CD4-positive, alpha-beta T cell treated with Interleukin-4 for 1 hour (primary cell): ENCODE measurements at places on chromosomes 1 and 21.

DNA sequence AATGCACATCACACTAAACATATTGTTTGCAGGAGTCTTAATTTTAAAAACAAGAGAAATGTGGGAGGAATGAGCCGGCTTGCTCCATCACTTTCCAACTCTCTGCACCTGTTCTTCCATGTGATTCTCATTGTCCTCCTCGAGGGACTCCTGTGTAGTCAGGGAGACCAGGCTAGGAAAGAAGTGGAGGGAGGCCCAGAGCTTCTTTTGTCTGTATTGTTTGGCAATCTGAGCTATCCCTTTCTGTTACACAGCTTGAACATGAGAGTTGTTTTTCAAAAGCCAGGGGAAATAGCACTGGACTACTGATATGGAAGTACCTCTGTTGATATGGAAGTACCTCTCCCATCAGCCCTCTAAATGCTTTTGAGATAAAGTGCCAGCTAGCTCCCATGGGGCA lies 18.8 kb upstream of the LRRC8D start:
- DNase-seq = no peak

DNA sequence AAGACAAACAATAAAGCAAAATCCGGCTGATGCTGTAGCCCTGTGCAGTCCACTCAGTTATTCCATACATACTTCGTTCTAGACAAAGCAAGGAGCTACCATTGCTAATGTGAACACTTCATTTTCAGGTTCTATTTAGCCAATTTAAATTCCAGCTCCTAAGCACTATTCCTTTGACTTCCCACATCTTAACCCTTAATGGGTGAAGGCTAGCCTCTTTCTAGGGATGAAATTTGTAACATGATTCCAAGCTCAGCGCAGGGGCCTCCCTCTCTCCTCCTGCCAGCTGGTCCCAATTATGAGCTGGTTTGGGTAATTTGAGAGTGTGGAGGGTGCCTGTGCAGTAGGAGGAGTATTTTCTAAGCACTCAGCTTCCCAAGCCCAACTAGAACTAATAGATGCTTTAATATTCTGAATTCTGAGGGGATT lies 53.9 kb upstream of the PTGFRN start:
- DNase-seq = no peak

DNA sequence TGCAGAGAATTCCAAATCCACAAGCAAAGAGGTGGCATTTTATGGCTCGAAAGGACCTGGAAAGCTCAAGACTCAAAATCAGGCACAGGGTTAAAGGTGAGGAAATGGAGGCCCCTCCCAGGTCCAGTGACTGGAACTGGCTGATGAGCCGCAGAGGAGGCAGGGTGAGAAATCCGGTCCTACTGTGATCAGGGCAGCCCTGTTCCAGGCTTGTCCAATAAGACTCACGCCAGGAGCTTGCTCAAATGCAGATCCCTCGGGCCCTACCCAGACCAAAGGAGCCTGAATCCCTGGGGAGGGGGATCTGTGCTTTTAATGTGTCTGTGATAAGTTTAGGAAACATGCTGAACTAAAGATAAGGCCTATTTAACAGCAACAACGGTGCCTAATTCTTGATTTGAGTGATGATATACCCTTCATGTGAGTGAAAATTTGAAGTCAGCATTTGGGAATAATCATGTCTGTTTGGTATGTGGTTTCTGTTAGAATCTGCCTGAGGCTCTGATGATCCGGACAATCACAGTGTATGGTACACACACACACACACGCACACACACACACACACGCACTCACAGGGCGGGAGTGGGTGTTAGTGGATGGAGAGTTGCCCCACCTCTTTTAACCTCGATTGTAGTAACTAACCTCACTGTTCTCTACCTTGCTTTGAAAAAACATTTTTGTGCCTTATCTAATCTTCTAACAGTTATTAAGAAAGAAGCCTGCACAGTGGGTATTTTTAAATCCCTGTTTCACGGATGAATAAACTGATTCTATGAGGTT lies 54.1 kb upstream of the LYST start:
- DNase-seq = no peak

- no peak for DNase-seq
These were observed 27.0 kb downstream of the PAX7 start for GRCh38 chr1:18657506-18658201.

- peak; percentile 5 for DNase-seq
These were observed 1.2 kb downstream of the PIGP start for GRCh38 chr21:37071561-37072273.

- no peak for DNase-seq
These were observed 43.6 kb downstream of the FAAH start for GRCh38 chr1:46437723-46438122.

- no peak for DNase-seq
These were observed 30.7 kb upstream of the KIAA1614 start for GRCh38 chr1:180881806-180882509.

DNA sequence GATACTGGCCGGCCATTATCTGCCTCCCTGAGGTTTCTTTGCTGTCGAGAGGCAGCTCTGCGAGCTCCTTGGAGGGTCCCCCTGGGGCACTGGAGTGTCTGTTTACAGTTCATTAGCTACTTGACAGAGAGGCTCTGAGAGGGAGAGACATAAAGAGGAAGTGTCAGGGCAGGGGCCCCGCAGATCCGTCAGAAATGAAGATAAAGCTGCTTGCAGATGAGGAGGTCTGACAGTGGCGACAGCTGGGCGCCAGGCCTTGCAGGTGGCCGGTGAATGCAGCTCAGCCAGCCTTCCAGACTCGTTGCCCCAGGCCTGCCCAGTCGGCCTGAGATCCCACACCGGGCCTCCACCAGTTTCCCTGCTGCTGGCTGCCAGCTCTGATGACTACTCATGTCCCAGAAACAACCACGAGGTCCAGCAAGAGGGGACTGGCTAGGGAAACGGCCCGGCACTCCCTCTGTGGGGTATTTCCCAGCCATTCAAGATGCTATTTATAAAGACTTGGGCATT lies 84.7 kb downstream of the DISP3 start:
- no peak for DNase-seq

DNA sequence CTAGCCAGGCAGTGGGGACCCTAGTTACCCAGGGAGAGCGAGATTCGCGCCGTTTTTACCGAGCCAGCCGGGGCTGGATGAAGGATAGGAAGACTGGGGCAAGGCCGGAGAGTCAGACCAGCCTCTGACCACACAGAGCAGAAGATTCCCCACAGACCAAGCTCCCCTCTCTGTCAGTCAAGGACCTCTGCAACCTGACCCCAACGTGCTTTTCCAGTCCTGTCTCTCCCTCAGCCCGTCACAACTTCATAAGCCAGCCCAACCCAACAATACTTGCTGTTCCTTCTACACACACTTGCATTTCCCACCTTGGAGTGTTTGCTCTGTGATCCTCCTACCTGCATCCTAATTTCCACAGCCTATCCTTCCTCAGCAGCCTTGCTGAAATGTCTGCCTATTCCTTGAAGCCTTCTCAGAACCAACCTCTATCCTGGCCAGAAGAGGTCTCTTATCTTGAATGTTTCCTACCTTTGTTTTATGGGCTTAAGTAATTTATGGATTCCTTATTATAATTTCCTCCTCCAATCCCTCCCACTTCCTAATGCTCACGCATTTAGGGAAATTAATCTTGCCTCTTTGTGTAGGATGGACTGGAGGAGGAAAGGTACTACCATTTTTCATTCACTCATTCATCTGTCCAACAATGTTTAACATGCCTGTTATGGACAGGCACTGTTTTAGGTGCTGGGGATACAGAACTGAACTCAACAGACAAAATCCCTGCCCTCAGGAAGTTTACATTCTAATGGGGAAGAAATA lies at the start of gene GSTM3:
GSTM3 (minus strand) TSS at position 424 of the 759 bp plus-strand sequence. CDS start 751 bp downstream, outside the sequence.
- no peak for DNase-seq

DNA sequence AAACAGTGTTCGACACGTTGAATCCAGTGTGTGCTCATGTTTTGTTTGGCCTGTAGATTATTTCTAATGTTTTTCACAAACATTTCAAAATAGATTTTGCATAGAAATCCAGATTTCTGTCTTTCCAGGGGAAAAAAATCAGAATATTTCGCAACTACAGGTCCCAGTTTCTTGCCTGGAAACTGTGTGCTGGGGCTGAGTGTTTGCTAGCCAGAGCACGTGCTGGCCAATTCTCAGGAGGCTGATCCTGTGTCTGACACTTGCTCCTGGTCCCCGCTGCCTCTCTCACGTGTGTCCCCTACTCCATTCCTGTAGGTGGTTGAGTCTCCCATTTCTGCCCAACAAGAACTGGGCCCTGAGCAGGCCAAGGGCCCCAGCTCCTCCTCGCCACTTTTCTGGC lies 2.4 kb downstream of the MAB21L3 start:
- DNase-seq = no peak

GRCh38 chr1:1204998-1205768 lies 1.2 kb downstream of the TNFRSF18 start:
- no peak for DNase-seq

GRCh38 chr1:195899762-195900352 lies 708.4 kb downstream of the KCNT2 start:
- DNase-seq = no peak

DNA sequence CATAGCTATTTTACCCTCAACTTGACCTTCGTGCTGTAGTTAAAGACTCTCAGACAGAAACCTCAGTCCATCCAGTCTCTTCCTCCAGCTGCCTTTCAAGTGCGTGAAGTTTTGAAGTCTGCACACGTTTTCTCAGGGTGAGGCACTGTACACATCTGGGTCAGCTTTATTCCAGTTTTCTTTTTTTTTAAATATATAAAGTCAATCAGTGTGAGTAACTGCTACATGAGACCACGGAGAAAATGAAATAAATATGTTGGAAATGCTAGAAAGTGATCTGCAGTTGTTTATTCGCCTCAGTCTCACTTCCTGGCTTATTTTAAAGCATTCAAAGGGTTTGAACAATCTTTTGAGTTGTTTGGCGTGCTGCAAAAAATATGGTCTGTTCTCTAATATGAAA lies 135.7 kb downstream of the ROR1 start:
- no peak for DNase-seq

DNA sequence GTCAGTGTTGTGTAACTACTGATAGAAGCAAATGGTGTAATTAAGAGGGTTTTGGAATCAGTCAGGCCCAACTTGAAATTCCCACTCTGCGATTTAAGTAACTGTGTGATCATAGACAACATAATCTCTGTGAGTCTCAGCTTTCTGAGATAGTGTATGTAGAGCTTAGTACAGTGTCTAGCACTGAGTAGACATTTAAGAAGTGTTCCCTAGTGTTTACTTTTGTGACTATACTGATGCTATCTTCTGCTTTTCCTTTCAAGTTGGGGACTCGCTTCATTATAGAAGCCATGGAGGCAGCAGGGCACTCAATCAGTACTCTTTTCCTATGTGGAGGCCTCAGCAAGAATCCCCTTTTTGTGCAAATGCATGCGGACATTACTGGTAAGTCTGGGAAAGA lies 147.7 kb upstream of the HOOK1 start:
- DNase-seq = no peak

DNA sequence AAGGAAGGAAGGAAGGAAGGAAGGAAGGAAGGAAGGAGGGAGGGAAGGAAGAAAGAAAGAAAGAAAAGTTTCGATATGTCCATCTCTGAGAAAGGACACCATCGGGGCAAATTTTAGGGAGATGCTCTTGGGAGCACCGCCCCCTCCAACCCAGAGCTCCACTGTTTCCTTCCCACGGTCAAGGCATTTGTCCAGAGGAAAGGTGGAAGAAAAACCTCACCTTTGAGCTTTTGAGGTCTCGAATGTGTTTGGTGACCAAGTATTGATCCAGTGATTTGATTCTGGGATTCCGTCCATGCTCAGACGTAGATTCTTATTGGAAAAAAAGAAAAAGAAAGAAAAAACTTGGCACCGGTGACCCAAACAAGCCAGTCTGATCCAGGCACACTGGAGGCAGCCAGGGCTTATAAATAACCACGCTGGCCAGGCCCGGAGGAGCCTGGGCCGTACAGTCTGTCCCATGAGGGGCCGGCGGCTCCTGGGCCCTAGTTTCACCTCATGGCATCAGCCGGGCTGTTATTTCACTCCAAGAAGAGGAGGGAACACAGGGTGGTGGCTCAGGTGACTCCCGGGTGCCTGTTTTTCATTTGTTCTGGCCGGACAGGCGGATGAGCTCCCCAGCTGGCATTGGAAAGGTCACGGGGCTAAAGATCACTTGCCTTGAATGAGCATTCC lies 36.1 kb upstream of the SLC25A33 start:
- DNase-seq = no peak

DNA sequence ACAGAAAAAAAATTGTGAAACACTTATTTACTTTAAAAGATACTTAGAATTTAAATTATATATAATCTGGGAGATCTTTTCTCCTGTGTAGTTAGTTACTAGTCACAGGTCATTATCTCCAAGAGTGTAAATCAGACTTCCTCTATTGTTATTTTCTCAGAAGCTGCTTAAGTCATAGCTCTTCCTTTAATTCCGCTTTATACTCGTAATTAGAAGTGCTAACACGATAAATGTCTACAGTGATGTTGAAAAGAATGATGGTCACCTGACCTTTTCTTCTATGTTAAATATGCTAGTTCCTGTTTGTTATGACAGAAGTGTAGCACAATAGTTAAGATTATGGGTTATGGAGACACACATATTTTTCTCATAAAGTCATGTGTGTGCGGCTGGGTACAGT lies 123.6 kb downstream of the TGFB2 start:
- DNase-seq = no peak

DNA sequence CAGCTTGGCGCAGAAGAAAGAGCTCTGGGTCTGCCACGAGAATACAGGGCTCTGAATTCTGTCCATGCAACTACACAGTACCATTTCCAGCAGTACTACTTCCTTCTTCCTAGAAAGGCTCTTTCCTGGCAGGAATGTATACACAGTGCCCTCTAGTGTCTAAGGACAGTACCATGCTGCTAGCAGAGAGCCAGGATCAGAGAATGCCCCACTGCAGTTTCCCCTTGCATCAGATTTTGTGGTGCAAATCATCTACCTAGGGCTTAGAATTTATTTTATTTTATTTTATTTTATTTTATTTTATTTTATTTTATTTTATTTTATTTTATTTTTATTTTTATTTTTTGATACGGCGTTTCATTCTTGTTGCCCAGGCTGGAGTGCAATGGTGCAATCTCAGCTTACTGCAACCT lies 50.8 kb downstream of the PAX7 start:
- no peak for DNase-seq

DNA sequence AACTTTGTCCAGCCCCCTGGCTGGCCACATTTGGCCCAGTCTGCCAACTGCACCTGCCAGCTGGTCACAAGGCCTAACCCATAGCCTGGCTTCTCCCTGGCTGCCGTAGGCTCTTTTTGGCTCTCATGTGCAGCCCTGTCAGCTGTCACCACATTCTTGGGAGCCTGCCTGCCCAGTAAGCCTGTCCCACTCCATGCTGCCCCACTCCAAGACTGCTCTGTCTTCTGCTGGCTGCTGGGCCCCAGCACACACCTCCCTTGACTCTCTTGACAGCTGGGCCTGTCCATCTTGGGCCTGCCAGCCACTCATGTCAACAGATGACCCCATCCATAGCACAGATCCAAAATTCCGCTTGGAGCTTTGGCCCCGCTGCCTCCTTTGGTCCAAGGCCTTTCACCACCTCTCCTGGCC lies 74.3 kb upstream of the EDN2 start:
- DNase-seq = no peak

DNA sequence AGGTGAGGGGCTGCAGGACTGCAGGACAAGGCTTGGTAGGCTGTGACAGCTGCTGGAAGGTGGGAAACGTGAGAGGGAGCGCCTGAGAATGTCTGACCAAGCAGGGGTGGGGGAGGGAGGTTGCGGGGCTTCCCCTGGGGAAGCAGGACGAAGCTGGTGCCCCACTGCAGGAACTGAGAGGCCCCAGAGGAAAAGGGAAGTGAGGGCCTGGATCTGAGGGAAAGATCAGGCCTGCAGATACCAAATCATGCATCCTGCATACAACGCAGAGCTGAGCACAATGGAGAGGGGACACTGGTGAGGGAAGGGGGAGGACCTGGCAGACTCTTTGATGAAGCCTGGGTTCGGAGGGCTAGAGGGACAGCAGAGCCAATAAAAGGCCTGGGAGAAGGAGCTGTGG lies 65.7 kb upstream of the BACE2 start:
- no peak for DNase-seq

GRCh38 chr1:208737922-208738321 lies 493.7 kb upstream of the PLXNA2 start:
- DNase-seq = no peak
